ENCODE measurements at places on chromosomes 7 and 10.

GRCh38 chr7:96084881-96085553, 236.9 kb downstream of the SLC25A13 start:
- no peak for DNase-seq

GRCh38 chr10:117663750-117664149, 121.2 kb downstream of the EMX2 start:
- DNase-seq: no peak

GRCh38 chr10:3647074-3647473, 137.9 kb downstream of the KLF6 start:
- DNase-seq: no peak

- no peak for DNase-seq
These were observed 191.6 kb downstream of the LSM5 start for GRCh38 chr7:32298408-32299132.

- no peak for DNase-seq
These were observed 484.2 kb upstream of the CELF2 start for GRCh38 chr10:10533437-10533836.

DNA sequence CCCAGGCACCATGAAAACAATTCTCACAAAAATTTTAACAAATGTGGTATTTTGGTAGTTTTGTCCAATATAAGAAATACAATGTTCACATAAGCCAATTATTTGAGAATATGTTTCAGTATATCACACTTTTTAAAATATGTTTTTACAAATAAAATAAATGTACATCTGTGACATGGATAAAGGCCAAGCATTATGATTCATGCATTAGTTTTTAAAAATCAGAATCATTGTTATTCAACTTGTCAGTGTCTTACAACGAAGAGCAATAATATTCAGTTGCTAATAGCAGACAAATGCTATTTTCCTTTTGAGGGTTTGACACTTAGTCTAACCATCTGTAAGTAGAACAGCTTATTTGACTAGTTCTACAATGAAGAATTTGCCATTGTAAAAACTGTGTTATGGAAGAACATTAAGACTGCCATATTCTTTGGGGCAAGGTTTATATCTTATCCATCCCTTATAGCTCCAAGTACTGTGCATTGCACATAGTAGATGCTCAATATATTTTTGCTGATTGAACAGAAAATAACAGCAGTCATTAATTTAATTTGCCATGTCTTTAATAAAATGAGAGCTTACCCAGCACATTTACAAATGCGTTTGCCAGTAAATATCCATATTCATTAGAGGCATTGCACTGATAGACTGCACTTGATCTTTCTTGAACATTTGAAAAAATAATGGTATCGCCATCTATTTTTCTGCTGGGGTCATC, 67.4 kb upstream of the LAMB4 start:
- DNase-seq: no peak

DNA sequence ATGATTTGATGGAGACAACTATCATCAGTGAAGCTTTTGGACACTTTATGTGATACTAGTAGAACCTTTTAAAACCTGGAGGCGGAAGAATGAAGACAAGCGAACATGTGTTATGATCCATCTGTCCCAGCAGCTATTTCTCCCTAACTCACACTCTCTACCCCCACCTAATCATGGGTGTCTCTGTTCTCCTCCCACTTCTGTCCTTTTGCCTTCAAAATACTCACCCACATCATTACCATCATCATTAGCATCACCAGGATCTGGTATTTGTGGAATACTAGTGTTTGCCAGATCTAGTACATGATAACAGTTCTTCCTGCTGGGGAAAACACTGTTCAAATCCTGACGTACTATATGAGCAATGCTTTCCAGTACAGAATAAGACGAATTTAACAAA, 287.7 kb downstream of the DOCK4 start:
- no peak for DNase-seq

DNA sequence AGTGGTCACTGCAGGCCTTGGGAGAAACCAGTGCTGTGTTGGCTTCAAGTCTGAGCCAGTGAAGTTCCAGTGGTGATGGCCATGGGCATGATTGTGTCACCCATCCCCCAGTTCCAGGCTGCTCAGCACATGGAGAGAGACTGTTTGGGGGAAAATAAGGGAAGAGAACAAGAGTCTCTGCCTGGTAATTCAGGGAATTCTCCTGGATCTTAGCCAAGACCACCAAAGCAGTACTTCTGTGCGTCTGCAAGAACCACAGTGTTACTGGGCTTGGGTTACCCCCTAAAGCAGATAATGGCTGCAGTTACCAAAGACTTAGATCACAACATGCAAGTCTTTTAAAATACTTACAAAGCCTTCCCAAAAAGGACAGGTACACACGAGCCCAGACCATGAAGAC, 225.0 kb upstream of the SEMA3C start:
- DNase-seq: no peak

GRCh38 chr7:131691454-131692130, 135.2 kb upstream of the PODXL start:
- DNase-seq: no peak

DNA sequence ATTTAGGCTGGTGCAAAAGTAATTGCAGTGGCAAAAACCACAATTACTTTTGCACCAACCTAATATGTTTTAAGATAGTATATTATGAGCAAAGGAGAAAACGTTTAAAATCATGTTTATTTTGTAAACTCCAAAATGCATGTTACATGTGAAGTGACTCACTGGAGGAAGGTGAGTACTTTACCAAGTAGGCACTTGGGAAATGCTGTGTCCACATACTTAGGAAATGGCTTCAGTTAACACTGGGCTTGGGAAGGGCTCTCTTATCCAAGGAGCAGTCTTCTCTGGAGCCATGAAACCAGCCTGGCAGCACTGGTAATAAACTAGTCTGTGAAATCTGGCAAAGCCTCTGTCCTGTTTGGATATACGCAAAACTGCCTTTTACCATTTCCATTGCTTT, 4.4 kb downstream of the RPS24 start:
- no peak for DNase-seq

DNA sequence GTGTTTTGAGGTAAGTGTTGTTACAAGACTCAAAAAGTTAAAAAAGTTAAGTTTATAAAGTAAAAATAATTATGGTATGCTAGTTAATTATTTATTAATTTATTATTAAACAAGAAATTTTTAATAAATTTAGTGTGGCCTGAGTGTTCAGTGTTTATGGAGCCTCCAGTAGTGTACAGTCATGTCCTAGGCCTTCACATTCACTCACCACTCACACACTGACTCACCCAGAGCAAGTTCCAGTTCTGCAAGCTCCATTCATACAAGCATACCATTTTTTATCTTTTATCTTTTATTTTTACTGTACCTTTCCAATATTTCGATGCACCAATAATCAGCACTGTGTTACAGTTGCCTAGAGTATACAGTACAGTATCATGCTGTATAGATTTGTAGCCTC, 381.2 kb upstream of the MGMT start:
- no peak for DNase-seq

DNA sequence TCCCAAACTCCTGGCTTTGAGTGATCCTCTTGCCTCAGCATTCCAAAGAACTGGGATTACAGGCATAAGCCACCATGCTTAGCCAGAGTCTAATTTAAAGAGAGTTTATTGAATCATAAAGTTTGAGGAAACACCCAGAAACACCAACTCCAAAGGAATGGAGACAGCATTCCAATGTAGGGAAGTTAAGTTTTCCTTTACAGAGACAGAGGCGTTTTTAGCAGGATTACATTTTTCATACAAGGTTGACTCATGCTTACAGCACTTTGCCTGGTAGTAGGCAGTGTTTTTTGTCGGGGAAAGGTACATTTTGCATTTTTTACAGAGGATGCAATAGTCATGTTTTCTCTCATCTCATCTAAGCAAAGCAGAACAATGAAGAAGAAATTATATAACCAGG, 18.9 kb upstream of the OPN4 start:
- no peak for DNase-seq

DNA sequence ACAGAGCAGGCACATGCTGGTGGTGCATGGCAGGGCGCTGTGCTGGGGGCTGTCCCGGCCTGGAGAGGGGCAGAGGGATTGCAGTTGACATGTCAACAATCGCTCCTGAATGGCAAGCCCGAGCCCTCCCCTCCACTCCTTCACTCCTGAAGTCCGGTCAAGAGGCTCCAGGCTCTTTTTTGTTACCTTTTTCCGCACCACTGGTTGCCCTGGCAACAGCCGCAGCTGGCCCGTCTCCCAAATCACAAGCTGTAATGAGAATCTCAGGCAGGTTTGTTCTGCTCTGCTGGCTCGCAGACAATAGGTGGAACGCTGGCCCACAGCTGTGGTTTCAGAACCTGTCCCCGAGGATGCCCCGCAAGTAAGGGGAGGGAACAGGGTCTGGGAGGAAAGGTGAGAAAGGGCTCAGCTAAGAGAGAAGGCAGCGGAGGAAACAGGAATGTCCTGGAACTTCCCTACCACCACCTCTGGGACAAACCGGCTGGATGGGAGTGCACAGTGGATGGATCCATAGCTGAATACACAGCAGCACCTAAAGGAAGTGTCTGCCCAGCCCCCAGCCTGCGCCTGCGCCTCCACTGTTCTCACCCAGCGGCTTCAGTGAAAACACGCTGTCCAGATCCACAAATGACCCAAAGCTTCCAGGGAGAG, 58.9 kb downstream of the CALML3 start:
- no peak for DNase-seq

- peak; percentile 19 for DNase-seq
These were observed 1.0 kb downstream of the CDK6 start for GRCh38 chr7:92835261-92835850.

DNA sequence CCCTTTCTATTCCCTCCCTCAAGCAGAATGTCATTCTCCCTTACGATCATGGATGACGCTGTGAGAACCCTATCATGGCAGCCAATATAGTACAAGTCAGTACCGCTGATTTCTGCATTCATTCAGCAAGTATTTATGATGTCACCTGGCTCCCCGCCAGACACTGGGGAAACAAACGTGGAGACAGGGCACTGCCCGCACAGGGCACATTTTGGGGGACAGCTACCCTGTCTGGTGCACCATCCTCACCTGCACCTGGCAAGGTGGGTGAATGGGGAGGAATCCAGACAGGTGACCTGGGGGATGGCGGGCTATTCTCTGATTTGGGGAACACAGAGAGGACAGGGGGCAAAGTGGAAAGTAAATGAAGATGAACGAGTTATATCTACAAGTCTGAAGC, 28.4 kb downstream of the MKI67 start:
- no peak for DNase-seq

All from activated CD4-positive, alpha-beta T cell treated with anti-CD3 and anti-CD28 coated beads for 24 hours (primary cell).